Right hindlimb (tissue), 1 donor: ENCODE measurements at places on chromosomes 5 and 9.

DNA sequence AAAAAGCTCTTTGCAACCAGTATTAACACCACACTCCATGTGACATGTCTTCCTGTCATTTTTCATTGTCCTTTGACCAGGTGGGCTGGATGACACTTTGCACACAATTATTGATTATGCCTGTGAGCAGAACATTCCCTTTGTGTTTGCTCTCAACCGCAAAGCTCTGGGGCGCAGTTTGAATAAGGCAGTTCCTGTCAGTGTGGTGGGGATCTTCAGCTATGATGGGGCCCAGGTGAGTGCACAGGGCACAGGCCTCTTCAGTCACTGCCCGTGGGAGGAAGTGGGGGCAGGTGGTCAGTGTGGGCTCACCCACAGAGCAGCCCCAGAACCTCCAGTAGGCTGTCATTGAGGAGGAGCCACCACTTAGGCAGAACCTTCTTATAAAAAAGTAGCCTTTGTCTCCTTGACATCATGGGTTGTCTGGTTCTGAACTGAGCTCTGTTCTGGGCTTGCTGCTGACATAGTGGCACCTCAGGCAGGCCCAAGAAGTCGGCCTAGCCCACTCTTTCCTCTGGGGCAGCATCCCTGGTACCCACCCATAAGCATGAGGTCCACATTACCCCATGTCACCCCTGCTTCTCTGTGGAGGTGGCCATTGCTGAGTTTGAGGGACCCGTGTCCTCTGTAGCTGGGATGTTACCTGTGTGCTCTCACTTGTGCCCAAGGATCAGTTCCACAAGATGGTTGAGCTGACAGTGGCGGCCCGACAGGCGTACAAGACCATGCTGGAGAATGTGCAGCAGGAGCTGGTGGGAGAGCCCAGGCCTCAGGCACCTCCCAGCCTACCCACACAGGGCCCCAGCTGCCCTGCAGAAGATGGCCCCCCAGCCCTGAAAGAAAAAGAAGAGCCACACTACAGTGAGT, 39.3 kb downstream of the SECISBP2 start:
- no peak for DNase-seq

DNA sequence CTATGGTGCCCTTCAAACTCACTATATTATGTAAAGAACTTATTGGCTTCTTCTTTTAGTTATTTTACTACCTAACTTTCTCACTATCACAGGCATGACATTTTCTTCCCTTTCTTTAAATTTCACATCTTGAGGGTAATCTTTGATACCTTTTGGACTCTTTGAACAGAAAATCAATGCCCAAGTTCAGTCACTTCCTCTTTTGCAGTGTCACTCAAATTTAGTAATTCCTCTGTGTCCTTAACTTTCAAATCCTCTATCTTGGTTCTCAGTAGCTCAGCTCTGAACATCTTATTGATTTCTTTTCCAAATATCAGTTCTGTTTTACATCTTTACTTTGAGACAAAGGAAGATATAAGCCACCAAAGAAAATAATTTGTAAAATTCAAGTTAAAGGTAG, 25.5 kb downstream of the CNTLN start:
- no peak for DNase-seq

DNA sequence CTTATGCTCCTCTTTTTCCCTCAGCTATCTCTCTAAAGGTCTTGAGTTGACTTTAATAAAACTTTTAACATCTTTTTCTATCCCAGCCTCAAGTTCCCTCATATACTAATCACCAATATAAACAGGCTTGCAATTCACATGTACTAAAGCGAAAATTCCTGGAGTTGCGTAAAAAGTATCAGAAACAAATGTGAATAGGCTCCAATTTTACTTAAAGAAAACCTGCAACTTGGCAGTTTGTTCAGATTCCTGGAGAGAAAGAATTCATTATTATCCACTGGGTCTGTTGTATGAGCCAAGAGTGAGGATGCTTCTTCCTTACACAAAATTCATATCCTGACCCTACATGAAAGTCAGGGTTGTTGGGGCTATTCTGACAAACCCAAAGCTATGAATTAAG, 384.2 kb downstream of the DTWD2 start:
- DNase-seq: no peak

DNA sequence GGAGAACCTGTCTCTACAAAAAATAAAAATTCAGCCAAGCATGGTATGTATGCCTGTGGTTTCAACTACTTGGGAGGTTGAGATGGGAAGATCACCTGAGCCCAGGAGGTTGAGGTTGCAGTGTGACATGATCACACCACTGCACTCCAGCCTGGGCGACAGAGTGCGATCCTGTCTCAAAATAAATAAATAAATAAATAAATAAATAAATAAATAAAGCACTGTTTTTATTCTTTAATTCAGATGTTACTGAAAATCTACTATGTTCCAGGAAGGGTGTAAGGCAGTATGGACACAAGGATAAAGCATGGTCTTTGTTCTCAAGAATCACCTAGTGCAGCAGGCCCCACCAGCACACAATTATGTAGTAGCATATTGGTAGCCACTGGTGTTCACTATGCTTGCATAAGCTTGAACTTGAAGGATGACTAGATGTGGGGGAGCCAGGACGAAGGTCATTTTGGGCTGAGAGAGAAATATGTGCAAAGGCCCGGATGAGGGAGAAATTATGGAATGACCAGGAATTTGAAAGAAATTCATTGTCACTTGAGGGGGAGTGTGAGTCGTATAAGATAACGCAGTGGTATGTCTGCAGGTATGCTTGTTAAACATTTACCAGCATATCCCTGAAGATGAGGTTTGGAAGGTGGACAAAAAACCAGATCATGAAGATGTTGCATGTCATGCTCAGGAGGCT, 70.2 kb upstream of the CD180 start:
- DNase-seq: no peak

GRCh38 chr5:40436535-40437237, 243.0 kb upstream of the PTGER4 start:
- no peak for DNase-seq

- DNase-seq: no peak
Measured at GRCh38 chr9:99567436-99567835, 254.2 kb upstream of the NR4A3 start.

GRCh38 chr9:120481248-120481647, 98.7 kb downstream of the CDK5RAP2 start:
- DNase-seq: no peak

DNA sequence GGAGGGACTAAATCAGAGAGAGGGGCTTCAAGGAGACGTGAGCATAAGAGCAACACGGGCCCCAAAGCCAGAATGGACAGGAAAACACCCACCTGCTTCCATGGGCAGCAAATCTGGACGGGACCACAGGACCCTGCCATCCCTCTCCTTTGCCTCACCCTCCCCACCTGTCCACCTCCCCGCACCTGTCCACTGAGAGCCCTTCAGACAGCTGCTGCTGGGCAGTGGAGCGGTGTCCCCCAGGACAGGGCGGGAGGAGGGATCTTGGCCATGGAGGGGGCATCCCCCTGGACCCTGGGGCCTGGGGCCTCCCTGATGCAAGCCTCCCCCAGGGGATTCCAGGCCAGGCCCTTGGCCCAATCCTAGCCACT, 2.6 kb downstream of the CCDC183 start:
- DNase-seq: no peak

DNA sequence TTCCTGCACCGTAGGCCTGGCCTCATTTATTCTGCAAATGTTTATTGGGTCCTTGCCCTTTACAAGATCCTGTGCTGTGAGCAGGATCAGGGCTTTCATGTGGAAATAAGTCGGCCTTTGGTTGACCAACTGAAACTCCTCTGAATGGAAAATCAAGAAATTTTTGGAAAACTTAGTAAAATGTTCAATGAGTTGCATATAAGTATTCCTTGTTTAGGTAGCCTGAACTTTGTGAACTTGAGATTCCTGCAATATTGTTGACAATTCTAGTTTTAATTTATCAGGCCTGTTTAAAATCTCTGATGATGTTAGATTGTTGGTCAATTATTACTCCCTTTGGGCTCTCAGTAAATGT, 1.1 kb downstream of the MAML1 start:
- no peak for DNase-seq

- peak; percentile 76 for DNase-seq
Measured at GRCh38 chr9:133742849-133743444, 4.8 kb upstream of the SARDH start.

- no peak for DNase-seq
Measured at GRCh38 chr9:82512728-82513127, 524.2 kb downstream of the SPATA31D1 start.

DNA sequence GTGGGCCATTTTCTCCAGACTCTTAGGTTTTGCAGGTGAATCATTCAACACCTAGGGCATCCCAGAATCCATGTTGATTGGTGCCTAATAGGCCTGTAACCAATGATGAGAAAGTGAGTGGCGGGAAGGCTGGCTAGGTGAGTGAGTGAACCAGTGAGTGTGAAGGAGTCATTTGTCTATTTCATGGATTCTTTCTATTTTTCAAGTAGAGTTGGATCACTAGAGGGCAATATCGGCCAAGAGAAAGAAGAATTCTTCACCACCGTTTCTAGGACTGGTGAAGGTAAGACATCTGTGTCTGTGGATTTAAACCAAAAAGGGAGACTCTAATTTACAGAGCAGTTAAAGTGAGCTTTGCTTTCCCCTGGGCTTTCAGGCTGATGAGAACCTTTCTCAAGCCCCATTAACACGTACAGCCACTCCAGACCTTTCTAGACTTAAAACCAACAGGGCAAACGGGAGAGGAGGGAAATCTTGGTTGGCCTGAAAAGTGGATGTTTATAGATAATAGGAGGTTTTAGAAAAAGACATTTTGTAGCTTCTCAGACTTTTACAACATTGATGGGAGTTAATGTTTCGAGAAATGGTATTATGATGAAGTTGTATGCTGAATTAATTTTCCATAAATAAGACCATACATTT, 114.3 kb upstream of the IL12B start:
- no peak for DNase-seq

DNA sequence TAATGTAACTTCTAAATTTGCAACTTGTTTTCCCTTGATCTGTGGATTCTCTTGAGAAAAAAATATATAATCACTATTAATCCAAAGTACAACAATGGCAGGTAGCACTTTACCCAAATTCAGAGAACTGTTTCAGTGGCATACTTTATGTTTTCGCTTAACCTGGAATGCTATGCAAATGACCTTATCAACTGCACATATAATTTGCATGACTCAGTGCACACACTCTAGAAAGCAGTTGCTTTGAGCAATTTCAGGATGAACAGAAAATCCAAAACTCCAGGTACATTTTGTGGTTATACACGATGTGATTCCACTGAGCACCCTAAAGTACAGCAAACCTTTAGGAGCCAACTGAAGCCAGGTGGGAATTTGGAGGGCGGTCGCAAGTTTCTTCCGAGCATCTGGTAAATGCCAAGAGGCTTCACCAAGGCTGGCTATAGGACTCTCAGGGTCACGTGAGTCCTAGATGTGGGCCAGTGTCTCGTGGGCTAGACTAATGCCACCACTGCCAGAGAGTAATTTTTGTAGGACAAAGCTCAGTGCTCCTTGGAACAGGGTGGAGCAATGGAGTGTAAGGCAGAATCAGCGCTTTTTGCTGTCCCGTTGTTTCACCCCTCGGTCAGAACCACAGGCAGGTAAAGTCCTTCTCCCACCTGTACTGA, 37.3 kb downstream of the DMGDH start:
- no peak for DNase-seq

DNA sequence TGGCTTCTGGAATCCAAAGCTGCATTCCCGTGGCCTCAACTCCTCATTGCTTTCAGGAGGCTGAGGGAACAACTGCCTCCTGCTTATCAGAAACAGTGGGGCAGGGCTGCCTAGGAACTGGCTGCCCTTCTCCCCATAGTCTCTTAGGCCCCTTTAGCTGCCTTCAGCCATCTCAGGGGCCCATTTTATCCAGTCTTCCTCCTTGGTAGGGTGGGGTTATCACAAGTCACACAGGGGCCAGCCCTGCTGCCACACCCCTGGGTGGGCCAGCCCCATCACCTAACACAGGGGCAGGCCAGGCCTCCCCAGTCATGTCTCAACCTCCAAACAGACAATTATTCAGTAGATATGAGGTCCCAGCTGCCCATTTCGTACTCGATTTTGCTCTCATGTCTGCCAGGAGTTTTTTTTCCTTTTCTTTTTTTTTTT, 3.9 kb downstream of the ALAD start:
- DNase-seq: no peak

DNA sequence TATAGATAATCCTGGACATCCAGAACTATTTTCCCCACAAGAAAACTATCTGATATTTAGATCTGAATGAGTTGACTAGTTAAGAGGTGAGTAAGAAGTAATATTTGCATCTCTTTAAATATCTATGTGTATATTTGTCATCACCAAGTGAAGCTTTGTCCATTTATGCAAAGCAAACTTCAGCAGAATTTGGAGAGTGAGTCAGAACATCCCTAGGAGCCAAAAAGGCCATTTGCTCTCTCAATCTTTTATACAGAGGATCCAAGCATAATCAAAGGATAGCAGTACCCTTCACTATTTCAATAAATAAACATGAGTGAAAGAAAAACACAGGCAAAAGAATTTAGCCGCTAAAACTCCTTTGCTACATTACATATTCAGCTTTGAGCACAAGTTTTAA, 454.4 kb downstream of the NR2F1-AS1 start:
- DNase-seq: no peak

DNA sequence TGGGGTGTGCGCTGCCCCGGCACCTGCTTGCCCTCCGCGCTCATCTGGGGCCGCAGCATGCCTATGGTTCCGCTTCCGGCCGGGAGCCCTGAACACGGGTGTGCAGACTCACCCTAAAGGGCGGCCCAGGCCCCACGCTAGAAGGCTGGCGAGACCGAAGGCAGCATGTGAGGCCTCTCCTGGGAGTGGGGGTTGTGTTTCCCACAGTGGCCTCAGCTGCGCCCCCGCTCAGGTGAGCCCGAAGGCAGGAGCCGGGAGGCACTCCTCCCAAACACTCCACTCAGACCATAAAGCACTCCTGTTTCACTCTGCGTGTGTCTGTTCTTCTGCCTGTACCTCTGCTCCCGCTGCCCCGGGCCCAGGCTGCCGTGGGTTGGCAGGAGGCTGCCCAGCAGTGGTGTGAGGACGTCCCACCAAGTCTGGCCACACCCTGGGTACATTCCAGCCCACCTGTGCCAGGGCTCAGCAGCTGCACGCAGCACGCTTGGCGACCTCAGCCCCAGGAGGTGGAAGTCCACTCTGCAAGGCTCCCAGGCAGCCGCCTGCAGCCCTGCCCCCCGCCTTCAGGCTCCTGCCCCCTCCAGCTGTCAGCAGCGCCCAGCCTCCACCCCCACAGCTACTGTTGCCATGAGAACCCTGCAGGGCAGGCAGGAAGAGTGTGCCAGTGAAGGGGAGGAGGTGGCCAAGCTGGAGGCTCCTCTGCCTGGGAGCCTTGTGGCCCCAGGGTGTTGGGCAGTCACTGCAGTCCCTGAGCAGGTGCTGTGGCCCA, 1.2 kb upstream of the AJM1 start:
- DNase-seq: peak; percentile 83

DNA sequence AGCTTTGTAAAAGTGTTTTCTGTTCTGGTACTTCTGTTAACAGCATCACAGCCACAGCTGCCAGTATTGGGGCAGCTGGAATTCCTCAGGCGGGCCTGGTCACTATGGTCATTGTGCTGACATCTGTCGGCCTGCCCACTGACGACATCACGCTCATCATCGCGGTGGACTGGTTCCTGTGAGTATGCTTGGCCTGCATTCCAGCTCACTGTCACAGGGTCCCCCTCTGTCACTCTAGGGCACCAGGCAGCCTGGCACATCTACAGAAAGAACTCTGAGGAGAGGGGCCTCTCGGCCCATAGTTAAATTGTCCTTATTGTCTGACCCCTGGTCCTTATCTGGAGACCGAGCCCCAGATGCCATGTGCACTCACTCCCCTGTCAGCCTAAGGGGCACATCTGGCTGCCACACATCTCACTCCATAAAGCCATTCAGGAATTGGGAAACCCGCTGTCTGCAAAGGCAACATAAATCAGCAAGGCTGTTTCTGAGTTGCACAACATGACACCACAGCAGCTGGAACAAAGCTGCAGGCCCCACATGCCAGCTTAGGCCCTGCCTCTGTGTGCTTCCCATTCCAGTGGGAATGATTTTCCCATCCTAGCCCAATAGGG, 77.5 kb downstream of the SLC1A3 start:
- peak; percentile 76 for DNase-seq
